ENCODE measurements at places on chromosomes 6 and 20. TPM values are rescaled to one million over a fixed set of nuclear protein-coding genes. Genes with fewer than 3 reads are reported as not detected.
A peak's percentile ranks its signal among the peaks of the same experiment; 100 is the strongest.

The SLC26A8 gene
- total RNA-seq = not detected

The OR2H1 gene
- total RNA-seq = not detected

The MYCT1 gene
- total RNA-seq = 4.6 TPM

The APOM gene
- total RNA-seq = not detected

The MCM8 gene
- 3.6 TPM for total RNA-seq

The NTSR1 gene
- not detected for total RNA-seq

The NOX3 gene
- total RNA-seq = not detected

GRCh38 chr6:72081871-72082270 lies 195.5 kb downstream of the RIMS1 start:
- no peak for DNase-seq

DNA sequence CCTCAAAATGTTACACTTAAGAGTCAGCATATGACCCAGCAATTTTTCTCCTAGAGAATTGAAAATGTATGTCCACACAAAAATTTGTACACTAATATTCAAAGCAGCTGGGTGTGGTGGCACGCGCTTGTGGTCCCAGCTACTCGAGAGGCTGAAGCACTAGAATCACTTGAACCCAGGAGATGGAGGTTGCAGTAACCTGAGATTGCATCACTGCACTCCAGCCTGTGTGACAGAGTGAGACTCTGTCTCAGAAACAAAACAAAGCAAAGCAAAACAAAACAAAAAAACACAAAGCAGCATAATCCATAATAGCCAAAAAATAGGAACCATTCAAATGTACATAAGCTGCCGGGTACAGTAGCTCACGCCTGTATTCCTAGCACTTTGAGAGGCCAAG lies 1.6 kb upstream of the RPF2 start:
- DNase-seq = no peak

DNA sequence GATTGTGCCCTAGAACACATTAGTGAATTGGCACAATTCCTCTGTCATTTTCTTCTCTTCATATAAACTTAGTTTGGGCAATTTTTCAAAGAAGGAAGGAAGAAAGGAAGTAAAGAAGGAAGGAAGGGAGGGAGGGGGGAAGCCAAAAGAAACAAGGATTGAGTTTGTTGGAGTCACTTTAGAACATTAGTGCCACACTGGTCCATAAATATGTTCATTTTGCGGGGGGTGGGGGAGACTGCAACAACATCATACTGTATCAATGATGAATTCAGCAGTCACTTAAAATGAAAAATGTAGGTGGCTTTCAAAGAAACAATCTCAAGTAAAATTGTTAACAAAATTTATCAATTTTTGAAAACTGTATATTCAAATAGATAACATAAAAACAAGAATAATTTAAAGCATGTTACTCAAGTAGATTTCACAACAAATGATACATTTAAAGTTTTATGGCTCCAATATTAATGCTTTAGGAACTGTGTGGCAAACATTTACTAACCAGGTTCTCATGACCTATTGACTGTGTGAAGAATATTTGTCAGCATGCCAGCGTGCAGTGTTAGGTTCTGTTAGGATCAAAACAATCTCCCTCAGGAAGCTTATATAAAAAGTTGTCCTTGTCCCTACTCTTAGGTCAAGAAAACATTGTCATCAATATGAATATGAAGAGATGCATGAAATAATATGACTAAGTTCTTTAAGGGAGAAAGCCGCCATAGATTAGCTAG lies 208.1 kb upstream of the AGPAT4 start:
- DNase-seq = peak; percentile 21

GRCh38 chr6:139926711-139927110 lies 552.3 kb upstream of the CITED2 start:
- DNase-seq = no peak

GRCh38 chr6:18663011-18663410 lies 275.9 kb downstream of the RNF144B start:
- DNase-seq = no peak

DNA sequence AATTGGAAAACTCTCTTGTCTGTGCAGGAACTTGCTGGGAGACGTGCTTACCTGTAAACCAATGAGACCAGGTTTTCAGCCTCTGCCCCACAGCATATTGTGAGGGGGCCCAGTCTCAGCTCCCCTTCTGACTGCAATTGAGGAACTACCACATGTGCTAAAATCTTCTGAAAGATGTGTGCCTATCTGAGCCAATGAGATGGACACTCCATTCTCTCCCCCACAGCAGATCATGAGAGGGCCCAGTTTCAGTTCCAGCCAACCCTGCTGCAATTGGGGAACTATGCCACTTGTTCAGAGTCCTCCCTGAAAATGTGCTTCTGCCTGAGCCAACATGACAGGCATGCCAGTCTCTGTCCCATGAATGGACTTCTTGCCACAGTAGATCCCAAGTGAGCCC lies 20.9 kb upstream of the PI3 start:
- peak; percentile 20 for DNase-seq

DNA sequence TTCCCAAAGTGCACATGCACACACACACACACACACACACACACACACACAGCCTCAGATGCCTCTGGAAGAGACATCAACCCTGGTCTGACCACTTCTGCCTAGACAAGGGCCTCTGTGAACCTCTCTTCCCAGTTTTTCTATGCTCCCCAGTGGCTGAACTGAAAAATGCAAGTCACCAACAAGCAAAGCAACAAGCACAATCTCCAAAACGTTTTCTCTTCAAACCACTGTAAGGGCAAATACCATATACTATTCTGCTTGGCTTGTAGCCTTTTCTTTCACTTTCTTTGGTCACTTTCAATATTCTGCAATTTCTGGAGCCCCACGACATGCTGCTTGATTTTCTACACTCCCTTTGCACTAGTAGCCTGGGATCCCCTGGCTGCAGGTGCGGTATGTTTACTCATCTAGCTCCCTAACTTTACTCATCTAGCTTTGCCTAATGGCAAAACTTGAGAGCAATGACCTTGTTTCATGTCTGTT lies 121.4 kb upstream of the DST start:
- no peak for DNase-seq

DNA sequence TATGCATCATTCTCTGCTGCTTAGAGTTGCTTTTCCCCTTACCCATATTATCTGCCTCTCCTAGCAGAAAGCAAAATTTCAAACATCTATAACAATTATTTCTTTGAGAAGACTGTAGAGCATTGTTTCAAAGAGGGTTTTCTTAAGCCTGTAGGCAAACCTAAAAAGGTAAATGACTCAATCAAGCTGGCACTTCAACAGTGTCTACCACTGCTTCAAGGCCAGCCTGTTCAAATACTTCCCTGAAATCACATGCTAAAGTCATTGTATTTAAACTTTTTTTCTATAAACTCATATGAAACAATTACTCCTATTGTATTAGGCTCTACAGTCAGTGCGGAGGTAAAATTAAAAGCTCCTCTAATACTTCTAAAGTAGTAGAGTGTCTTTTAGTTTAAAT lies 87.1 kb downstream of the OGFRL1 start:
- DNase-seq = peak; percentile 65

DNA sequence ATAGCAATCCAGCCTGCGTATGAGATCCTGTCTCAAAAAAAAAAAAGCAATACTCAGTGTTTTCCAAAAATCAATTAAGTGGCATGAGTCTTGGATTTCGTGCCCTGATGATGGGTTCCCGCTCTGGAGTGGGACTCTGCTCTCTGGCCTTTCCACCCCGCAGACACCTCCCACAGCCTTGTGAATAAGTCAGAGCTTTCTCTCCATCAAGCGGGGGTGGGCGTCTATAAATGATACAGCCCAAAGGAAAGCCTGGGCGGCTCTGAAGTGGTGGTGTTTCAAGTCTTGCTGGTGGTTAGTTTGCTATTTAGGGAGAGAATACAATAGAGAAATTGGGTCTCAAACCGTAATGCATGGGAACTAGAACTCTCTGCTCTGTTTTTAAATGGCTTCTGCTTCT lies 52.5 kb upstream of the TAGAP start:
- DNase-seq = no peak

DNA sequence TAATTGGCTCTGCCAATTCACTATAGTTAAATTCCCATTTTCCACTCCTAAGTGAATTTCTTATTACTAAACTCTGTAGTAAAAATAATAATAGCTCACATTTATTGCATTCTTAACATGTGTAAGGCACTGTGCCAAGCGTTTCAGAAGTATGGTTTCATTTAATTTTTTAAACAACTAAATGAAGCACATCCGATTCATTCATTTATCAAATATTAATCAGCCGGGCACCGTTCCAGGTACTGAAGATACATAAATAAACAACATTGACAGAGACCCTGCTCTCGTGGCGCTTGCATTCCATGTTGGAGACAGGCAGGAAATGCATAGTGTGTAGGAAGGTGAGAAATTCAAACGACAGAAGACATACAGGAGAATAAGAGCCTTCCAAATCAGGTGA lies 423.2 kb upstream of the JARID2 start:
- no peak for DNase-seq

GRCh38 chr20:19648024-19648423 lies 110.0 kb upstream of the RIN2 start:
- DNase-seq = no peak

GRCh38 chr20:1831096-1831495 lies 64.1 kb upstream of the SIRPA start:
- no peak for DNase-seq

- no peak for DNase-seq
Observed at GRCh38 chr20:18637224-18637623, 49.4 kb downstream of the DTD1 start.

DNA sequence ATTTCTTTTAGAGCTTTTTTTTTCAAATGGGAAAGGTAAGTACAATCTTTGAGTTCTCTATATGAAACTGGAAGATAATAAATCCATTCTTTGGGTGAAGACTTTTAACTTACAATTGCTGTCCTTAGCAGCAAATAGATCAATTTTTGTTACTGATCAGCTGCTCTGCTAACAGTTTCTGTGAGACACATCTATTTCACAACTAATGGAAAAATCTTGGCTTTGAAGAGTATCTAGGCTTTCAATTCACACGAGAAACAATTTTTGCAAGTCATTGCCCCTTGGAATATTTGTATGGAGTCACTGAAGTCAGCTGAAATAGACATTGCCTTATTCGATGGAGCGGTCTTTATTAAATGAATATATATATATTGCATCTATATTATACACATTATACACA lies 20.5 kb upstream of the ARG1 start:
- no peak for DNase-seq

DNA sequence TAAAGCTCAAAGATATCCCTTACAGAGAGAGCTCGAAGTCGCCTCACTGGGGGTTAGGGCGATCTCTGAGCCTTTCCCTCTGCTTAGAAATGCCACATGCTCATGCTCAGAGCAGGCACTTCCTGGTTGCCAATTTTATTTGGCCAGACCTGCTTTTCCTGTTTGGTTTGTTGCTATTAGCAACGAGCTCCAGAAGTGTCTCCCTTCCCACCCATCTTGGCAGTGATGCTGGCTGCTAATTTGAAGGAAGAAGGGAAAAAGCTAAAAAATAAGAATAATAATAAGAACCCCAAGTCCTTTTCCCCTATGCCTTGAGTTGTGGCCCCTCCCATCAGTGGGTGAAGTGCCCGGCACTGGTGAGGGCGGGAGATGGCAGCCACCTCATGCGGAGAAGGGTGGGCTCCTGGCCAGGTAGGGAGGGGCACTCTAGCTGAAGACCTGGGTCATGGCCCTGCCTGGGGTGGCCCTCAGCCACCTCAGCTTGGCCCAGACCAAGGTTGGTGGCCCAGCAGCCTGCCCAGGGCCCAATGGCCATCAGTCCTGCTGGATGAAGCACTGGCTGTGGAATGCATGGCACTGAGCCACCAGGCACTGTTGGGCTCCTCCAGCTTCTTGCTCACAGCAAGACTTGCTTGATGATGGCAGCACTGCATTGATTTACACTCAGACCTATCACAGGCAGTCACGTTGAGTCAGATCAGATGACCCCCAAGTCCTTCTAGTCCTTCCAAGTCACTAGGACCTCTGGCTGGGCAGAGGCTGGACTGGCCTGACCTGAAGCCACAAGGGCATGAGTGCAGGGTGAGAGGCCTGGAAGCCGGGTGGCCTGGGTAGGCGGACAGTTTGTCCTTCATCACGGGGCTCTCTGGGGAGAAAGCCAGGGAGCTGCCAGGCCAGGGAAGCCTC lies 79.0 kb downstream of the SYNJ2 start:
- peak; percentile 90 for DNase-seq

GRCh38 chr20:32017711-32018251 lies 7.5 kb downstream of the CCM2L start:
- peak; percentile 76 for DNase-seq

DNA sequence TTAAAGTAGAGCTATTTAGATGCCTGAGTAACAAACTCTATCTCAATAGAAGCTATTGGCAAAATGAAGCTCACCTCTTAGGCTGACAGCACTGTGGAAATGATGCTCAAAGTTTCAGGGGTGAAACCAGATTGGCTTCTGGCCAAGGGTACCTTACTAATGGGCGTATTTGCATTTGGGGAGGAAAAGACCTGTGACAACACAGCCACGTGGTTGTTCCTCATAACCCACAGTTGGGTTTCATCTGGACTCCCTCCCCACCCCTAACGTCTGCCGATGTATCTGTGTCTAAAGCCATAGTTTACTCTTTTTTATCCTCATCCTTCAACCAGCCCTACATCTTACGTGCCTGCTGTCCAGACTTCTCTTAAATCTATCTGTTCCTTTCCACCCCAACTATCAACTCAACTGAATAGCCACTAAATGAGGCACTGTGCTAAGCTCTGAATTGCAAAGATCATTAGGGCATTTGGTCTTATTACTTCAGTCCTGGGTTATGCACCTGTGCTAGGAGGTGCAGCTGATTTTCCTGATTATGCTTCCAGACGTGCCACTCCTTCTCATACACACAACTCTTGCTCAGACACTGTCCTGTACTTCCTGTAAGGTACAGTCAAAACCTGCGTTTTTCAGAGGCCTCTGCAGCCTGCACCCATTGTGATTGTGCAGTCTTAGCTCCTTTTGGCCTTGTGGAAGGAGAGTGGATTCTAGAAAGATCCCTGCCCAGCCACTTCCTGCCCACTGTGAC lies 80.6 kb upstream of the ARMC2 start:
- no peak for DNase-seq

GRCh38 chr20:3382836-3383235 lies 24.6 kb downstream of the DNAAF9 start:
- no peak for DNase-seq

DNA sequence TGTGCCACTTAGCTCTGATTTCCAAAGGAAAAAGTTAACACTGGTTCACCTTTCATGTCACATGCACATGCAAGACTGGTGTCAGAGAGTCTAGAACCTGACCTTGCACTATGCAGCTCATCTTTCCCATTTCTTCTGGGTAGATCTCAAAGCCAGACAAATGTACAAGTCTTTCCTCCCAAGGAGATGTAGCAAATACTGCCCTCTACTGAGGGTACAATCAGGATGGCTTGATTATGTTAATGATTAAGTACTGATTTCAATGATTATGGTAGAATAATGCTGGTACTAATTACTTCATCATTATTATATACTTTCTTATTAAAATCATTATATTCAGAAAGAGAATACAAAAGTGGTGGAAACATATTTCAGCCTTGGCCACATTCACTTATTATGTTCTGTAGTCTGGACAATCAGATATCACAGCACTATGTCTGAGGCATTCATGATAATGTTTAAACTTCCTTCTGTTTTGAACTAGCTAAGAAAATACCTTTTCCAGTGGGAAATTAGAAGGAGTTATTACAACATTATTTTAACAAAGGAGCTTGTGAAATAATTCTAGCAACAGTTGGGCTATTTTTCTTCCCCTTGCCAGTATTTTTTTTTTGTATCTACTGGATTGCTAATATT lies 68.5 kb upstream of the FOXO3 start:
- peak; percentile 7 for DNase-seq

GRCh38 chr6:14117158-14118090 lies at the start of gene CD83:
CD83 (plus strand) TSS chr6:14117772; CDS start chr6:14117812, 40 bp downstream.
- peak; percentile 81 for DNase-seq

Measured in body of pancreas (tissue), 4 donors.